ENCODE measurements at places on chromosomes 2 and 18. TPM values are rescaled to one million over a fixed set of nuclear protein-coding genes. Genes with fewer than 3 reads are reported as not detected.

Gene LINC00305
- total RNA-seq = not detected

Gene BMP10
- total RNA-seq = not detected

Gene CPO
- not detected for total RNA-seq

Gene MREG
- total RNA-seq = 22.1 TPM

Gene IGFBP2
- 423 TPM for total RNA-seq

Gene KLHL14
- 3.0 TPM for total RNA-seq

Gene CFAP65
- 1.1 TPM for total RNA-seq

Gene SPAG16
- total RNA-seq = 17.3 TPM

Gene PKDCC
- total RNA-seq = 51.1 TPM

Gene ALKAL2
- 0.36 TPM for total RNA-seq

Gene SRD5A2
- total RNA-seq = under 0.01 TPM

Gene NDUFV2
- total RNA-seq = 103 TPM

GRCh38 chr18:32891130-32891529, 118.3 kb upstream of the KLHL14 start:
- no peak for DNase-seq

DNA sequence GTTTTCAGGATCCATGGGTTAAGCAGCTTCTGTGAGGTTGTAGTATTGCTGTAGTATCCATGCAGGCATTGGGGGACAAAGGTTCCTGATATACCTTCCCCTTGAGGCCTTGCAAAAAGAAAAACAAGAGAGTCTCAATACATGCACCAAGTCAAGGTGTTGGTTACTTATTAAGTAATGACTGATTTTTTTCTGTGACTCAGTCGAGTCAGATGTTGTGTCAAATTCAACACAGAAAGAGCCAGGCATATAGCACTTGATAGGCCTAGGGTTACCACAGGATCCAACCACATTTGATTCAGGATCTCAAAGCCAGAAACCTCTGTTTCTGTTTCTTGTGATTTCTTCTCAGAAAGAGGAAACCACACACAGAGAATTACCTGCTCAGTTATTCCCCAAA, 24.9 kb upstream of the CD8A start:
- peak; percentile 29 for DNase-seq

DNA sequence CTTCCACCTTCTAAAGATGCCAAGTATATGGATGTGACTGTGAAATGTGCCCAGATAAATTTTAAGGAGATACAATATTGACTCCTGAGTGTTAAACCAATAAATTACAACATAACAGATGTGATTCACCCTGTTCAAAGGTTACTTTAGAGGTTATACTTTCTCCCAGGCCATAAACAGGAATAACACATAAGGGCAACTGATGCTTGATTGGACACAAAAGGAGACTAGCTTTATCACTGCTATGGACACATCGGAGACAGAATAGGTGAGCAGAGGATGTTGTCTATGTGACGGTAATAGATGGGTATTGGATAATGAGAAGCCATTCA, 31.9 kb upstream of the SLC25A52 start:
- no peak for DNase-seq

GRCh38 chr18:36643061-36643460, 185.7 kb downstream of the TPGS2 start:
- DNase-seq = no peak

- DNase-seq = no peak
Observed at GRCh38 chr2:223566396-223566795, 35.8 kb downstream of the SCG2 start.

DNA sequence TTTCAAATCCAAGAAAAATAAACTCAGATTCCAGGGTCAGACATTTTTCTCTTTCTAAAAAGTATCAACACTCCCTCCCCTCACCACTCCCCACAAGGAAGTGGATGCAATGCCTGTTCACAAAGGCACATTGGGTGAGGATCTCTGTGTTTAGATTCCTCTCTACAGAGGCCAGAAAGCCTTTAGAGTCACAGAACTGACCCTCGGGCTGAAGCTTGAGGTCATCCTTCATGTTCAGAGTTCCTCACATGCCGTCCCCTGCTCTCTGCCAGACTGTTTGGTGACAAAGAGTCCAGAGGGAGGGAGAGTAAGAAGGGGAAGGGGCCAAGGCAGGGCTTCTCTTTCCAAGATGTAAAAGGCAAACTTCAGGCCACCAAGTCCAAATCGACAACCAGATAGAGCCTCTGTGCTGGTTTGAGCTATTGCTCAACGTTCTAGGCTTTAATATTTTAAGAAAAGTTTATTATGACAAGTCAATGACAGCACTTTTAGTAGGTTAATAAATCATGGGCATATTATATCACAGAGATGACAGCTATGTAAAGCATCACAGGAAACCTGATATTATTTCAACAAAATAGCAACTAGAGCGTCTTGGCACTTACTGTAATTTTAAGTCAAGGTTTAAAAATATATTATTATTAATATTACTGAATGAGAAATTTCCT, 269.4 kb downstream of the ETAA1 start:
- no peak for DNase-seq

DNA sequence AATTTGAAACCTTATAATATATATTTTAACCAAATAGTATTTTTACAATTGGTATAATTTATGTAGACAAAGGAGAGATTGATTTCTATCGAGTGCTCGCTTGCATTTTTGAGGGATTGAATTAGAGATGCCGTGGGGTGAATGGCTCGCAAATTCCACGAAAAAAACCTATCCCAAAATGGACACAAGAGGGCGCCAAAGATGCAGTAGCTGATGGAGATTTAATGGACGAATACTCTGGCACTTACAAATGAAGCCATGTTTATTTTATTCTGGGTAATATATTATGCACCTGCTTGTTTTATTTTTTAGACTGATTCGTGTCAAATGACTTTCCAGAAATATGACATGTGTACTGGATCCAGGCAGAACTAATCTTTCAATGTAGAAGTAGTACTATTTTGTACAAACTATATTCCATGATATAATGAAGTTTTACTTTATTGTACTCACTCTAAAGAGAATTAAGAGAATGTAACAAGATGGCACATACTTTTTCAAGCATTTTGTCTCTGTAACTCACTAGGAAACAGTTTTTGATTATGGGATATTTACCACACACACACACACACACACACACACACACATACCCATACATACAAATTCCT, 505.4 kb downstream of the PLCL1 start:
- DNase-seq = no peak

DNA sequence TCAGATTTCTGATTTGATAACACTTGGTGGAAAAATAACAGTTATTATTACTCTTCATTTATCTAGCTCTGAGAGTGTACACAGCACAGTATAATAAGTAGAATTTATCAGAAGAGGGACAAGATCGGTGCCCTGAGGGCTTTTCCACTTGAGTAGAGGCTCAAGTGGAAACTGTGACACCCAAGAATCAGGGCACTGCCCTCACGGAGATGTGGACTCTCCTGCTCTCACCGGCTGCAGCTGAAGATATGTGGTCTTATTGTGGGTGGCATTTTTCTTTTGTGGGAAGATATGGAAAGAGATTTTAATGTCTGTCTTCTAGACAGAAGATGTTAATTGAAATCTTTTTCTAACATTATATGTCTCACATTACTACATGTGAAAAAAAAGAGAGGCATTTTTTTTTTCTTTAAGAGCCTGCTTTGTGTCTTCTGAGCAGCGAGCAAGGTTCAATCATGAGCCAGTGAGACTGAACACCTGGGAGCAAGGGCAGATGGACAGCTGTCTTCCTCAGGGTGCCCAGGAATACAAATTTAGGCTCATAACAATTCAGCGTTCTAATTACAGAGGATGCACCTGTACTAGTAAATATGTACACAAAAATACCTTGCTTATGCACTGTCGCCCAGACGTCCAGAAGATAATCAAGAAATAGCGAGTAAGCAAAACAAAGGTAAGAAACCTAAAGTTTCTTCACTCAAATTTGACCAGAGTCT, 1098.2 kb upstream of the FANCL start:
- no peak for DNase-seq

DNA sequence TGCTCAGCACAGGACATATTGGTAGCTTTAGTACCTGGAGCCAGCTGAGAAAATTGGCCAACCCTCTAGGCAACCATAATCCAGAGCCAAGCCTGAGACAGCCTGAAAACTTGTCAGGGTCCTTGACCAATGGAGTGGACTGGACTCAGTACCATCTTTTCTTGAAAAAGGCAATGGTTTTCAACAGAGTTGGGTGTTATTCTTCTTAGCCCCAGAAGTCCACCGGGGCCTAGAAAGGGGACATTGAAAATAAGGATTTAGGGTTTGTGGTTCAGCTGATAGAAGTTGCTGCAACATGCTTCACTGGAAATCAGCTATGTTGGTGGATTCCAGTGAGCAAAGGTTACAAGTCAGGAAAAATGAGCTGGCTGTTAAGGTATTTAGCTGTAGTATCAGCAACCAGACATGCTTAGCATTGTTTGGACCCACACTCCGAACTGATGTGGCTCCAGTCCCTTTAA, 22.1 kb upstream of the CNOT11 start:
- peak; percentile 96 for DNase-seq

- DNase-seq = no peak
Observed at GRCh38 chr18:41464278-41464677, 490.8 kb upstream of the PIK3C3 start.

DNA sequence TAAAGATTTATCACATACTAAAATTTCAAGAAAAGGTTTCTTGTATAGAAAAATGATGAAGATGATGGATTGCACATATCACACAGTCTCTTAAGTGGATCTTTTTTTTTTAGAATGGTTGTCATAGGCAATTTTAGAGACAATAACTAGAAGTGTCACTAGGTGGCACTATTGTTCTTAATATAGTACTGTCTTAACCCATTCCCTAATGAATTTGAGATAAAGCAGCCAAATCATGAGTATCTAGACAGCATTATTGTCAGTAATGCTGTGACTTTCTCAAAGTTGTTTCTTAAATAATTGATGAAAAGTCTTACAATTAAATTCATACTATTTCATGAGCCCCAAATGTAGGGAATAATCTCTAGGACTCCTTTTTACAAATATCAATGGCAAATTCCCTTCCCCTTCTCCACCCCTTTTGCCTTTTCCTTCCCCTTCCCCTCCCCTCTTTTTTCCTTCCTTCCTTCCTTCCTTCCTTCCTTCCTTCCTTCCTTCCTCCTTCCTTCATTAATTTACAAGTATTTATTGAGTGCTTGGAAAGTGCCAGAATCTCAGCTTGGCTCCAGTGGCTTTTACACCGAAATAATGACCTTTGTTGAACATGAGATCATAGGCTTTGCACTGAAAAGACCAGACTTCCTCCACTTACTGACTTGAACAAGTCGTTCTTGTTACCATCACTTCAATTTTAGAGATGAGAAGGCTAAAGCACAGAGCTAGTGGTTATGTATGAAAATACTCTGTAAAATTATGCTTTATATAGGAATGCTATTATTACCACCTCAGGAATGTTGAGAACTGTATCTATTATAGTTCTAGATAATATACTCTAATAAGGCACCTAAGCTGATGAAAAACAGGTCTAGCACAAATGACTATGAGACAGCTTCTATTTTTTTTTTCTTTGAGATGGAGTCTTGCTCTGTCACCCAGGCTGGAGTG, 19.8 kb downstream of the MYL12B start:
- no peak for DNase-seq

DNA sequence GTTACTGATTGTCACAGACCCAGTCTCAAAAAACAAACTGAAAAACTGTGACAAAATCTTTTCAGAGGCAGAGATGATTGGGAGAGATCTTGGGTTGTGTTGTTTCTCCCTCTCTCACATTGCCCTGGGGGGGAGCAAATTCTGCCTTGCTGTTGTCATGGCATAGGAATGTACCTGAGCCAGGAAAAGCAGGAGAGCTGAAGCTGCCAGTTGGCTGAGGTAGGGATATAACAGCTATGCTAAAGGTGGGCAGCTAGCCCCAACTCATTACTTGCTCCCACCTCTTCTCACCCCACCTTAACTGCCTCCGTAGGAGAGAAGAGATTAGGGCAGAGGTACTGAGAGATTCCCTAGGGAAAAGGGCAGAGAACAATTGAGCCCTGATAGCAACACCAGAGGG, 299.3 kb downstream of the OSR1 start:
- no peak for DNase-seq

GRCh38 chr18:10898417-10898974, 250.9 kb downstream of the PIEZO2 start:
- DNase-seq = no peak

GRCh38 chr2:85077859-85078419, 55.3 kb upstream of the TCF7L1 start:
- DNase-seq = no peak

- DNase-seq = no peak
Observed at GRCh38 chr2:143452817-143453451, 323.7 kb downstream of the ARHGAP15 start.

- DNase-seq = no peak
Observed at GRCh38 chr2:128264881-128265607, 53.6 kb downstream of the HS6ST1 start.

DNA sequence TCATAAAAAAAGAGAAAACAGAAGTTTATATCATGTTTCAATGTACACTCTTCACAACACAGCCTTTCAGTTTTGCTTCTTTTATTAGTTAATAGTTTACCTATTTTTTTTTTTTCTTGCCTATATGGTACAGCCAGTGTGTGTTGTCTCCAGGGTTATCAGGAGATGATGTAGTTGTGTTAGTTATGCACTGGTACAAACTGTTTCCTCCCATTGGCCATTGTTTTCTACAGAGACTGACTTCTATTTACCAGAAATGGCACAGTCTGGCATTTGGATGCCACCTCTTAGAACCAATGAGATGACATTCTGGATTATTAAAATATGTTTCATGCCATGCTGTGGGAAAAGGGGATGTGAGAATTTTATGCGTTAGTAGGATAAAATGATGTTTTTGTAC, 339.4 kb downstream of the PLCL1 start:
- DNase-seq = no peak

DNA sequence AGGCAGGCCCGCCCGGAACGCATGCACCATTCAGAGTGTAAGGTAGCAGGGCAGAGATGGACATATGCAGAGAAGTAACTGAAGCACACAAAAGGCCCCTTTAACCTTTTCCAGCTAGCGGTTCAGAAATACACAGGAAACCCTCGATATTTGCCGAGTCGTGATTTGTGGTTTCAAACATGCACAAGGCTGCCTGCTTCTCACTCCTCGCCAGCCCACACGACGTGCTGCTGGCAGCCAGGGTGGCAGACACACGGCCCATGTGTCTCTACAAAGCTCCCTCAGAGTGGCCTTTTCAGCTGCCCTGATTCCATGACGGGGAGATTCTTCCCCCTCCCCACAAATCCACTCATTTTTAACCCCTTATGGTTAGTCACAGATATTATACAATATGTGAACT, 23.6 kb downstream of the ZBTB7C start:
- no peak for DNase-seq

DNA sequence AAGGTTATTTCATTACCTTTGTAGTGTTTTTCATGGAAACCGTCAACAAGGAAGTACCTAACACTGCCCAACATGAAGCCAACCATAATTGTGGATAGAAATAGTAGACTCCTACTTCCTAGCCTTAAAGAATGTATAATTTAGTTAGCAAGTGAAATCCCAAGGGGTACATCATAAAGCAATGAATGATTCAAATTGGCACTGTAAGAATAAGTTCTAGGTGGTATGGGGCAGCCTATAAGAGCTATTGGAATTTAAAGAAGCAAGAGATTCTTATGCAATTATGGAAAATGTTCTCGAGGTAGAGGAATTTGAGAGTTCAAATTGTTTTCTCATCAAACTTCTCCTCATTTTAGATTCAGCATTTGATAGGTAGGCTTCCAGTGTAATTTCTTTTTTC, 157.9 kb downstream of the FMNL2 start:
- DNase-seq = no peak

- no peak for DNase-seq
Observed at GRCh38 chr18:78664848-78665247, 314.8 kb upstream of the SALL3 start.
